Fibroblast of the aortic adventitia (primary cell): ENCODE measurements at places on chromosomes 16 and 17. TPM values are rescaled to one million over a fixed set of nuclear protein-coding genes. Genes with fewer than 3 reads are reported as not detected.

DNA sequence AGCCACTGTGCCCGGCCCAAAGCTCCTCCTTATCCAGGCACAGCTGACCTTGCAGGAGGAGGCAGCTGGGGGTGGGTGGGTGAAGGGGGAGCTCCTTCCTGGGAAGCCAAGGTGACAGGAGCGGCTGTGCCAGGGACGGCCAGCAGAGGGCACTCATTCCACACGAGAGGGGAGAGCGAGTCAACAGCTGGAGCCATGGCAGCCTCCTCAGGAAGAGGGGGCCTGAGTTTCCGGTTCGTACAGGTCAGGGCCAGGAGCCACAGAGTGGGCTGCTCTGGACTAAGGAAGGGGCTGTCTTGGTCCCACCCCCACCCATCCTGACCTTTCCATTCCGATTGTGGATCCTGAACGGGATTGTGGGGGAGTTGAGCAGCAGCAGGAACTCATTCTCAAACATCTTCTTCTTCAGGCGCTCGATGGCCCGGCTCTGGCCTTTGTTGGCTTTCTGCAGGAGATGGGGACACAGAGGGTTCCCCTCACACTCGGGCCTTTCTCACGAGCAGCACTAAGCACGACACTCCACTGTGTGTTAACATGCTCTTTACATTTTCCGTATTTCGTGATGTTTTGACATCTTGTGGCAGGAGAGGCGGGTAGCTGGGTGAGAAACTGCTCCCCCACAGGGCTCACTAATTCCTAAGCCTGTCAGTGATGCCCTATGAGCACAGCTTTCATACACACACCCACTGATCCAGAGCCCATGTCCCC is 61.6 kb downstream of the TIMM22 start:
- peak; percentile 14 for DNase-seq

DNA sequence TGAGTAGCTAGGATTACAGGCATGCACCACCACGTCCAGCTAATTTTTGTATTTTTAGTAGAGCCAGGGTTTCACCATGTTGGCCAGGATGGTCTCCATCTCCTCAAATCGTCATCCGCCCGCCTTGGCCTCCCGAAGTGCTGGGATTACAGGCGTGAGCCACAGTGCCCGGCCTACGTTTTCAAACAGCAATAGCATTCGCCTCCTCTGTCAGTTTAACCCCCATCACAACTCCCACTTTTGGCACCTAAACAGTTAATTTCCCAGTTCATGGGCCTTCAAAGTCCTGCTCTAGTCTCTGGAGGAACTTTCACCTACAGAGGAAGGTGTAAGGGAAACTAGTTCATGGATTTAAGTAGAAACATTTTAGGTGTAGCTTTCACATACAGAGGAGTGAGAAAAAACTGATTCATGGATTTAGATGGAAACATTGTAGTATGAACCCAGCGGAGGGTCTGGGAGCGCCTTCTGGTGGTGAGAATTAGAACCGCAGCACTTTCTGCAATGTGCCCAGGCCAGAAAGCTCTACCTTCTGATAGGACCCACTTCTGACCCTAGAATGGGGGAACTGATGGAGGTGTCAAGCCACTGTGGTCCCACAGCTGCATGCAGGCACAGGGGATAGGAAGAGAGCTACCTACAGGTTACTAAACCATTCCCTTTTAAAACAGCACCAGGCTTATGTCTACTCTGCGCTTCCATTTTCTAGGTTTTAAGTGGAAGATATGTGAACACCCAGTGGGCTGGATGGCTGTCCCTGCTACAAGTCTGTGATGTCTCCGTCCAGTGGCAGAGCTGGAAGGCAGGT is 12.0 kb upstream of the MEOX1 start:
- DNase-seq, result peak; percentile 73

GRCh38 chr17:47685556-47686275 is 8.2 kb upstream of the TBKBP1 start:
- DNase-seq, result no peak

DNA sequence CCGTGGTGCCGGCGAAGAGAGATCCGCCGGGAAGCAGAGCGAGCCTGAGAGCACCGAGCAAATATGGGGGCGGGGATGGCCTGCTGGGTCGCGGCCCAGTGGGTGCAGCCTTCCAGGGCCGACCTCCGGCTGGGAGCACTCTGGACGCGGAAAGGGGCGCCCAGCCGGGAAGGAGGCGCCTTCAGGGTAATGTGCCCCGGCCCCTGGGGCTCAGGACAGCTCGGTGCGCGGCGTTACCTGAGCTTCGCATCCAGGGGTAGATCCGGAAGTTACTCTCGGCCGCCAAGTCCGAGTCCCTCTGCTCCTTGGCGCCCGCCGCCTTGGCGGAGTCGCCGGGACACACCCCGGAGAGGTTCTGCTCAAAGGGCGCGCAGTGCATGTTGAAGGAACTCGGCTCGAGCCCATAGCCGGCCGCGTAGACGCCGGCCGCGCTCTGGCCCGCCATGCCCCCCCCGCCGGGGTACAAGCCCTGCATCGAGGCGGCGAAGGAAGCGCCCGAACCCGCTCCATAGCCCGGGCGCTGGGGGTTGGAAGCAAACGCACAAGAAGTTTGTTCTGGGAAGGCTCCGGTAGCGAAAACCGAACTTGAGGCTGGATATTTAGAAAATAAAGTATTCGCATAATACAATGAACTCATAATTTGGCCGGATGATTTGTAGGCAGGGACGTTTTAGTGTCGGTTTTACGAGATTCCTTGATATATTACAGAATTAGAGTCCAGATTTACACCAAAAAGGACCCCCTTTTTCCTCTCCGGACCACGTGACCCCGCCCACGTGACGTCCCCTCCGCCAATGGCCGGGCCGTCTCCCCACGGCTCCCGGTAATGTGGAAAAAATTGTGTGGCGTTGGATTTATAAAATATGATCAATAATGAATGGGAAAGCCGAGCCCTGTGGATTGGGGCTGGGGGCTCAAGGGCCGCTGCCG is at the start of gene HOXB7:
Gene HOXB7 (minus strand): TSS at position 736 of the 930 bp plus-strand sequence. CDS start 99 bp downstream, at position 637.
- DNase-seq, result peak; percentile 48

DNA sequence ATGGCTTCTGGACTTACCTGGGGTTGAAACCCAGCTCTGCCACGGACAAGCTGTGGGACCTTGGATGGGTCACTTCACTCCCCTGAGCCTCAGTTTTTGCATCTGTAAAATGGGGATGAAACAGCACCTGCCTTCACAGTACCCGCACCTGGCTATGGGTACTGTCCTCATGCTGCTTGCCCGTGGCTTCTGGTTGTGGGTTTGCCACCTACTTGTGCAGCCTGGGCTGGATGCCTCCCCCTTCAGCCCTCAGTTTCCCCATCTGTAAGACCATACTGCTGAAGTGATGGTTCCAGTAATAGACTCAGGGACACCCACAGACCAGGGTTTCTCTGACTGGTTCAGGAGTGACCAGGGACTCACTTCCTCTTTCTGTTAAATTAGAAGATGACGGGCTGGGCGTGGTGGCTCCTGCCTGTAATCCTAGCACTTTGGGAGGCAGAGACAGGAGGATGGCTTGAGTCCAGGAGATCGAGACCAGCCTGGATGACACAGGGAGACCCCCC is 9.4 kb downstream of the GLIS2 start:
- no peak for DNase-seq

GRCh38 chr16:67015313-67015731 is 13.6 kb upstream of the CBFB start:
- DNase-seq, result no peak

- DNase-seq, result no peak
Observed at GRCh38 chr17:73641826-73642600, 2.2 kb downstream of the SDK2 start.

DNA sequence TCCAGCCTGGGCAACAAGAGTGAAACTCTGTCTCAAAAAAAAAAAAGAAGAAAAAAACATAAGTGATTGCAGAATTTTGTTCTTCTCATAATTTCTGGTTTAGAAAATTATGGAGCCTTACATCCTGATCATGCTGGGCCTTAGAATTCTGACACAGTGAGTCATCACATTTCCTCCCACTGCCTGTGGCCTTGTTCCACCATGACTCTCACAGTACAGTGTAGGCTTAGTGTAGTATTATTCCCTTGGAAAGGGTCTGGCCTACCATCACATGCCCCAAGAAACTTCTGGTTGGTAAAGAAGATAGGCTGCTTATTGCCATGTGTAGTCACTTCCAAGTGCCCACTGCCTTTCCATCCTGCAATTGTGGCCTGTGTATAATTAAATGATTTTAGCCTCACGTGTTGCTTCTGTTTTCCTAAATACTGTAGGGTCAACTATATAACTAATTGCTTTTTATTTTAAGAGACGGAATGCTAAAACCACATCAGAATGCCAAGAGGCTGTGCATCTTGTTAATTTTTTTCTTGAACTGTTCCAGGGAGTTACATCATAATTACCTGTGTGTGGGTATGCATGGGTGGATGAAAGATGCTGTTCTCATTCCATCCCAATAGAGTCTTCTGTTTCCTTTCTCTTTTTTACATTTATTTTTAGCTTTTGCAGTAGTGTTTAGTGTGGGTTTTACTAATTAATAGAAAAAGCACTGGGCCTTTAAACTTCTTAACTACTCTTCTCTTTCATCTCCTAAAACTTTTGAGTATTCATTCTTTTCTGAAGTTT is 25.9 kb downstream of the OGFOD1 start:
- DNase-seq, result peak; percentile 84

GRCh38 chr17:38663125-38663751 is 11.5 kb downstream of the EPOP start:
- peak; percentile 24 for DNase-seq

DNA sequence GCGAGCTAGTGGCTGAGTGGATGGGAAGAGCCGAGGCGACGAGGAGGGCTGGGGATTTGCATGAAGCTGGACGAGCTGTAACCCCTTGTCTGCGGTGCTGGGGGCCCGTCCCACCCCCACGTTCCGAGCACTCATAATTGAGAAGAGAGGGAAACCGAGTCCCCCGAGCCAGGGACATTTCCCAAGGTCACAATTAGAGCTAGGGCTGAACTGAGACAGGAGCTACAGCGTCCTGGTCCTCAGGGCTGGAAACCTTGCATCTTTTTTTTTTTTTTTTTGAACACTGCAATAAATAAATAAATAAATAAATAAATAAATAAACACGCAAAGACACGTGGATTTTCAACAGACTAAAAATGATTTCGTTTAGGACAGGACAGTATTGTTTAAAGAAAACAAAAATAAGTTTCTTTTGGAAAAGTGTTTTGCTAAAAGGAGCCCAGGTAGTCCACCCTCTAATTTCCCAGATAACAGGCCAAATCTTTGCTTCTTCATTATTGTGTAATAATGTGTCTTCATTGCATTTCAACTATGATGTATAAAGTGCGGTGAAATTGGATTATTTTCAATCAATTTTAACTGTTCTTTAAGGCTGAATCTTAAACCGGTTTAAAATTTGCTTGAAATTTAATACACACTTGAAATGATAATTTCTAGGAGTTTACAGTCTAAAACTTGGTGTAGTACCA is 992 bp downstream of the GDPD1 start:
- DNase-seq, result no peak

DNA sequence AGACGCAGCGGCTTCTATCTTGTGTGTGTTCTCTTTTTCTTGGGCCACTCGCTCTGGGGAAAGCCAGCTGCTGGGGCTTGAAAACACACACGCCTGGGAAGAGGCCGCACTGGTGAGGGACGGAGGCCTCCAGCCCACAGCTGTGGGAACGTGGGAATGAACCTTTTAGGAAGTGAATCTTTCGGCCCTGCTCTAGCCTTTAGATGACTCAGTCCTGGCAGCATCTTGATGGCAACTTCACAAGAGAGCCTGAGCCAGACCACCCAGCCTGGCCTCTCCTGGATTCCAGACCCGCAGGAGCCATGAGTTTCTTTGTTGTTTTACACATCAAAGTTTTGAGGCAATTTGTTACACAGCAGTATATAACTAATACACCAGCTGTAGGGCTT is 2.2 kb upstream of the PDPK1 start:
- peak; percentile 94 for DNase-seq

GRCh38 chr16:56262148-56262547 is 70.9 kb downstream of the GNAO1 start:
- DNase-seq, result no peak

DNA sequence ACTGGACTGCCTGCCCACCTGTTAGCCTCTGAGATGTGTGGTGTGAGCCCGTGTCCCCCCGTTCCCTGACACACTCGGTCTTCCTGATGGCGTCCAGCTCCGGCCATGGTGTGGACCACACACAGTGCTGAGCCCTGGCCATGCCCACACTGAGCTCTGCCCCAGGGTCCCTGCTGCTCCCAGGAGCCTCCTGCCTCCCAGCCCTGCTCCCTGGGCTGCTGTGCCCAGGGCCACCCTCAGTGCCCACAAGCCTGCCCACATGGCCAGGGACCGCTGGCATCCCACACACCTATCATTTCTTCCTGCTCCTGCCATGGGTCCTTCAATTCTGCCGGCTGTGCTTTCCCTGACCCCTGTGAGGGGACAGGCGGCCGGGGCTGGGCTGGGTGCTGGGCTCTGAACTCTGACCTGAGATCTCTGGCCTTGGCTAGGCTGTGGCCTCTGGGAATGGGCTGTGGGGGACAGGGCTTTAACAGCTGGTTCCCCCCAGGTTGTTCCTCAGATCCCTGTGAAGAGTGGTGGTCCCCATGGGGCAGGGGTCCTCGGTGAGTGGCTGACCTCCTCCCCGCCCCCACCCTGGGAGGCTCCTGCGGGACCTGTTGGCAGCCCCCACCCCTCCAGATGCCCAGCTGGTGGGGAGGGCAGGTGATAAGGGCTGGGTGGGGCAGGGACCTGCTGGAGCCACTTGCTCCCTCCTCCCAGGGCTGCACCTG is 4.0 kb downstream of the CEMP1 start:
- DNase-seq, result no peak

DNA sequence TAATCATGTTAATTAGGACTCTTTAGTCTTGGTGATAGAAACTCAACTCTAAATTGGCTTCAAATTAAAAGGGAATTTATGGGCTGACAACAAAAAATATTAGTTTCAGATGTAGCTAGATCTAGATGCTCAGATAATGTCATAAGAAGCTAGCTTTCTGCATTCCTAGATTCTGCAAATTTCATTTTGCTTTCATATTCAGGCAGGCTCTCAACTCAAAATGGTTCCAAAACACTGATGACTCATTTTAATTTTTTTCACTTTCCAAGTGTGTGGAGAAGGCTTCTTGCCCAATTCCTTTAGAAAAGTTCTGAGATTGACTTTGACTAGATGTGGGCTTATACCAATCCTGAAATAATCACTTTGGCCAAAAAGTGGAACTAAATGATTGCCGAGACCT is 236.7 kb upstream of the GOT2 start:
- no peak for DNase-seq

GRCh38 chr17:50445730-50446325 is 19.8 kb downstream of the ACSF2 start:
- DNase-seq, result no peak

GRCh38 chr16:81424771-81425170 is 19.8 kb upstream of the CMIP start:
- no peak for DNase-seq

- DNase-seq, result no peak
Observed at GRCh38 chr16:47590472-47590871, 129.3 kb downstream of the PHKB start.

- peak; percentile 53 for DNase-seq
Observed at GRCh38 chr17:56918916-56919315, 5.1 kb upstream of the TRIM25 start.

The FOXJ1 gene
- not detected in 2 replicates for total RNA-seq

The WFIKKN2 gene
- under 0.01 and 0.25 TPM in 2 replicates for total RNA-seq

The ADAP2 gene
- total RNA-seq, result 0.27 and 0.90 TPM in 2 replicates

The CRYBA1 gene
- not detected in 2 replicates for total RNA-seq

The ATP2A3 gene
- total RNA-seq, result 2.0 and 2.3 TPM in 2 replicates

The RNF43 gene
- under 0.01 and 0.49 TPM in 2 replicates for total RNA-seq

The DHRS7C gene
- total RNA-seq, result not detected in 2 replicates

The TPSD1 gene
- not detected in 2 replicates for total RNA-seq

The HBA2 gene
- not detected in 2 replicates for total RNA-seq
